ENCODE measurements at places on chromosomes 1 and 21.

DNA sequence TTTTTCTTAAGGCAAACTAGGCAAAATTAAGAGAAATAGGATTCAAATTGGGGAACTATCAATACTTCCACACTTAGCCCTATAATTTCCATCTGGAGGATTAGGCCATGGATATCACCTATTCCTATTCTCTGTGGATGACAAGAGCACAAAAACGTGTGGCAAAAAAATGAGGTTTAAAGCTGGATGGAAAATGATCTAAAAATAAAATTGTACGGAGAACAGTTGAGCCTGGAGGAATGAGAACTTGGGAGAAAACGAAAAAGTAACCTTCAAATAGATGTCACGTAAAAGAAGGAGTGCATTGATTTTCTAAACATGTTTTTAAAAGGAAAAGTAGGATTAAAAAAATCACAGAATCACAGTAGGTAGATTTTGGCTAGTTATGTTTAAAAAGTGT, 55.7 kb downstream of the RGS4 start:
- no peak for DNase-seq

DNA sequence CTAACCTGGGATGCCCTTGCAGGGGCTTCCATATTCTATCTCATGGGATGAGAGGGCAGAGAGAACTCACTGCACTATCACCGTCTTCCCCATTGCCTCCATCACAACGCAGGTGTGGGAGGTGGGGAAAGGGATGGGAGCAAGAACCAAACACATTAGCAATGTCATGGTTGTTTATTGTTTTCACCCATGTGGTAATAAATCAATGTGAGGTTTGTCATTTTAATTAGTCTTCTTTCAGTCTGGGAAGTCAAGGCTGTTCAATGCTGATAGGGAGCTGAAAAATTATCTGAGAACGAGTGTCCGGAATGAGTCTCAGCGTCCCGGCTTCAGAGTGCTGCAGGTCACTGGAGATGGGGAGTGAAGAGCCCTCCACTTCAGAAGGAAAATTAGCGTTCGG, 268.5 kb downstream of the DUSP10 start:
- DNase-seq = no peak

DNA sequence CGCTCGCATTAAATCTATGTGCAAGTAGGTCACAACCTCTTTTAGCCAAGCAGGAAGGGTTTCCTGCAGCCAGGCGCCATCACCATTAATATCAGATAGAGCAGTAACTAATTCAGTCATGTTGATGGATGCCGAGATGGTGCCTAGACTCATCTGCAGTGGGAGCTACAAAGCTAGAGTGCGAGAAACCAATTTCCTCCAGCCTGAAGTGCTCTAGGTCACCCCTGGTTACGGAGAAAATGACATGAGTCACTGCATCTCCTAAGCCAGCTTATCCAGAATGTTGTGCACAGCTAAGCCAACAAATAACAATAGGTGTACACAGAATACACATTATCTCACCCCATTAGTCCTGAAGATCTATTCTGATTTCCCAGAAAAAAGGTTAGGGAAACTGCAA, 36.0 kb downstream of the OVAAL start:
- no peak for DNase-seq

GRCh38 chr21:14713109-14713508, 167.0 kb upstream of the SAMSN1 start:
- DNase-seq = no peak

DNA sequence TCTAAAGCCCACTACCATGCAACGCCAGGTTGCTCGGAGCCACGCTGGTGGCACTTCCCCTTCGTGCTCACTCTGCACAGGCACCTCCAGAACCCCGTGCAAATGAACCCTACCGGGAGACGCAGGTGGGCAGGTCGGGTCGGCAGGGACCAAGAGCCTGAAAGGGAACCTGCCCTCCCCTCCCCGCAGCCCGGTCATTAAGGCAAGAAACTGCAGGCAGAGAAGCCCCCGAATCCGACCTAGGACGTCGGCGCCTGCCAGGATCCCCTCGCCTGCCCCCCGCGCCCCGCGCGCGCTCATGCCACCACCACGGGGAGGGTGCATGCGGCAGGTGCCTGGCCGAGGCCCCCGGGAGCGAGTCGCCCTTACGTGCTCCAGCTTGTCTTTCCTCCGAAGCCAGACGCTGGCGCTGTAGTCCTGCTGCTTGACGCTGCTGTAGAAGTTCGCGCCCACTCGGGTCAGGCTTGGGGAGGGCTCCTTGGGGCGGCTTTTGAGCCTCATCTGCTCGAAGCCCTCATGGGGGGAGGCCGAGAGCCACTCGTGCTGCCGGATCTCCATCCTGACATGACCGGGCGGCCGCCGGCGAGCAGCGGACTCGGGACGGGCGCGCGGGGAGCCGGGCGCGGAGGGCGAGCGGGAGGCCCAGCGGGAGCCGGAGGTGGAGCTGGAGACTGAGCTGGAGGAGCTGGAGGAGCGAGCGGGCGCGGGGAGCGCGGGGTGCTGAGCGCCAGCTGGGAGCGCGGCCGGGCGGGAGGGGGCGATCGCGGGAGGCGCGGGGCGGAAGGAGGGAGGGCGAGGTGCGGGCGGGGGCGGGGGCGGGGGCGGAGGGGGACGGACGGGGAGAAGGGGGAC, 552 bp downstream of the PLD5 start:
- no peak for DNase-seq

DNA sequence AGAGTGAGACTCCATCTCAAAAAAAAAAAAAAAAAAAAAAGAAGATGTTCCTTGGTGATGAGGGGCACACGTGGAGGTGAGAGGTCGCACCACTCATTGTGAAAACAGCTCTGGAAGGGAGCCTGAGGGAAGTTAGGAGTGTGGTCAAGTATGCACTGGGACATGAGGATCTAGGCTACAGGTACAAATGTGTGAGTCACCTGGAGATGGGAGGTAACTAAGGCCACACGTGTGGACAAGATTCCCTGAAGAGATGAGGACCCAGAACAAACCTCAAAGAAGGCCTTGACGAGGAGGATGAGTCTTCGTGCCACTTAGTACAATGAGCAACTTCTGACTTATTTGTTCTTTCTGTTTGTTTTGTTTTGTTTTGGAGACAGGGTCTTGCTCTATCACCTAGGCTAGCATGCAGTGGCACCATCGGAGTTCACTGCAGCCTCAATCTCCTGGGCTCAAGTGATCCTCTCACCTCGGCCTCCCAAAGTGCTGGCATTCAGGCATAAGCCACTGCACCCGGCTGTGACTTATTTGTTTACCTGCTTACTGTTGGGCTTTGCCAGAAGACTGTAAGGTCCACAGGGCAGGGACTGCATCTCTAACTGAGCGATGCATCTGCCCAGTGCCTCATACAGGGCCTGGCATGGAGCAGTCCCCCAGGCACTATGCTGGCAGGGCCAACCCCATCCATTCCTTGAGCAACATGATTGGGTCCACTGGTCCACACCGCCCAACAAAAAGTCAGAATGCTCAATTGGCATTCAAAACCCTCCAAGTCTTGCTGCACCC, 6.4 kb downstream of the ASAP3 start:
- no peak for DNase-seq

GRCh38 chr1:10901891-10902805, 105.7 kb upstream of the CASZ1 start:
- no peak for DNase-seq

DNA sequence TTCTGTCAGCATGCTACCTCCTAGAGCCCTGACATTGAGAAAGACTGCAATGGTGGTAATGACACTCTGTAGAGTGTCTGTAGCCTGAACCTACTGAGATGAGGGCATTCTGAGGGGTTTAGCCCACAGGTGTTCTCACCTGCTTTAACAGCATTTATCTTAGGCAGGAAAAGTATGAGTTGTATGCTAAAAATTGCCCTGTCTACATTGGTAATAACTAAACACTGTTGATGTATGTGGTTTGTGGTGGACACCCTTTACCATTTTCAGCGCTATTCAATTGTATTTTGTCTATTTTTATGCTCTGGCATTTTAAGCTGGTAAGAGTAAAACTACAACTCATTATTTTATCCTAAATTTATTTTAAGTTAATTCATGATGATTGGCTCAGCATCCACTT, 10.0 kb downstream of the PYHIN1 start:
- DNase-seq = no peak

- no peak for DNase-seq
Measured at GRCh38 chr1:50231209-50231608, 122.5 kb downstream of the ELAVL4 start.

DNA sequence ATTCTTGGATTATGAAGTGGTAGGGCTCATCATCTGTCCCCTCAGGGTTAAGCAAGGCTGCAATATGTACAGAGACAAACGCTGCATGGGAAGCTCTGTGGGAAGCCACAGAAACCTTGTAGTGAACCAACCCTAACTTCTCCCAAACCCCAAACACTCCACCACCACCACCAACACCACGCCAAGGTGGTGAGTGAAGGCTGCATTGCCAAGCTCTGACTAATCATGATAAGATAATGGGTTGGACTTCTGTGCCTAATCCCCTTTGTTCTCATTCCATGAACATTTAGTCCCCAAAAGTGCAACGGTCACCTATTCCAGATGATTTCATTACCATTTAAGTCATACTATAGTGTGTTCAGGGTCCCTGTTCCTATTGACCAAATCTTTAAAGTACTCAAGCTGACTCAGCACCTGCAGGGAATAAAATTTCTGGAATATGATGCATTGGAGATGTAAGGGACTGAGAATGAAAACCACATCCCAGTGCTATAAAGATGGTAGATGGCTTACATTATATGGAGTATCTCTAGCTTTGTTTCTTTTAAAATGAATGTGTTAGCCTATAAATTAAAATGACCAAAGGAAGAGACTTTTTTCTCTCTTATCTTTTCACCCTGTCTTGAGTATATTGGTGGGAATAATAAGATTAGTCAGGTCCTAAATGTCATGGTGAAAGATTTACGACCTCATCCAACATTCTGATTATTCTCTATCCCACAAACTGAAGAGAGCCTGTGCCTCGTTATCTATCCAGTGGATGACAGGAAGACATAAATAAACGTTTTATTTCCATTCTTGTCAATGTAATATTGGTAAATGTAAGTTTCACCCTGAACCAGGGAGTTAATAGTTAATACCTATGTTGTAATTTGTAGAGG, 22.6 kb upstream of the PLD5 start:
- no peak for DNase-seq

- no peak for DNase-seq
Measured at GRCh38 chr21:16522548-16522947, 792.8 kb downstream of the USP25 start.

- no peak for DNase-seq
Measured at GRCh38 chr1:96730574-96731298, 9.2 kb downstream of the PTBP2 start.

GRCh38 chr1:13642306-13643004, 57.5 kb upstream of the PRDM2 start:
- no peak for DNase-seq

DNA sequence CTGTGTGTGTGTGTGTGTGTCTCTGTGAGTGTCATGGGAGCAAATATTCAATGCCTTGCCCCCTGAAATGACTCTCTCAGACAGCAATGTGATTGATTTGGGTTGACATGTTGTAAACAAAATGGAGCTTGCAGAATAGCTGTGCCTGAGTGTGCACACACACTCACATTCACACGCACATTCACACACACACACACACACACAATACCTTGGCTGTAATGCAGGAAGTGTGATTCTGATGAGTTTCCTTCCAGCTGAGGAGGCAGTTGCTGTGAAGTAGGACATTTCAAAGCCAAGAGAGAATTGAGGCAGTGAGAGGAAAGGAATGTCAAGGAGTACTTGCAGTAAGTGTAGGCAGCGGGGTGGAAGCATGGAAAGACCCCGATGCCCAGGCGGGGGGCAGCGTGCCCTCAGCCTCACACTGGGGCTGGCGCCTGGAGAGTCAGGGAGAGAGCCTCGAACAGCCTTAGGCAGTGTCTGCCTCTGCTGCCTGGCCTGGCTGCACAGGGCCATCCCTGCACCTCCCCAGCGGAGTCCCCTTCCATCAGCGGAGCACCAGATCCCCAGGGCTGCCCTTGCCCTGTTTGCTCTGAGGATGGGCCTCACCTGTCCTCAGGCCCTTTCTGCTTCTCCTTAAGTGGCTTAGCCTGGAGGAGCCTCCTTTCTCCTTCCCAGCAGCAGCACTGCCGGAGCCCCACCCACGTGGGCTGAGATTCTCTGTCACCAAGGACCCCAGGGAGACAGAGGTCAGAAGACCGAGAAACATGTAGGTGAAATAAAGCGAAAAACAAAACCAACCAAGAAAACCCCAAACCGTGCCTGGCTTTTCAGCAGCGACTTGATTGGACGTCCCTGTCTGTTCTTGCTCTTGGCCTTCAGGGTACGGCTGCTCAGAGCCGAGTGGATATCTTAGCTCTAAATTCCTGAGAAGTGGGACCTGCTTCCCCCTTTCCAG, 9.2 kb downstream of the VASH2 start:
- DNase-seq = no peak

DNA sequence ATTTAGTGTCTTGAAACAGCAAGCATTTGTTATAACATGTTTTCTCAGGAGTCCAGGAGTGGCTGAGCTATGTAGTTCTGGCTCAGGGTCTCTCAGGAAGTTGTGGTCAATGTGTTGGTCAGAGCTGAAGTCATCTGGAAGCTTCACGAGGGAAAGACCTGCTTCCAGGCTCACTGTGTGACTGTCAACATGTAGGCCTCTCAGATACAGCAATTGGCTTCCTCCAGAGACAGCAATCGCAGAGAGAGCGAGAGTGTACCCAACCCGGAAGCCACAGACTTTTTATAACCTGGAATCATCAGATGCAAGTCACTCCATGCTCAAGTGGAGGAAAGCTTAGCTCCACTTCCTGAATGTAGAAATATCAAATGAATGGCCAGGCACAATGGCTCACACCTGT, 40.9 kb downstream of the TNFRSF9 start:
- DNase-seq = no peak

DNA sequence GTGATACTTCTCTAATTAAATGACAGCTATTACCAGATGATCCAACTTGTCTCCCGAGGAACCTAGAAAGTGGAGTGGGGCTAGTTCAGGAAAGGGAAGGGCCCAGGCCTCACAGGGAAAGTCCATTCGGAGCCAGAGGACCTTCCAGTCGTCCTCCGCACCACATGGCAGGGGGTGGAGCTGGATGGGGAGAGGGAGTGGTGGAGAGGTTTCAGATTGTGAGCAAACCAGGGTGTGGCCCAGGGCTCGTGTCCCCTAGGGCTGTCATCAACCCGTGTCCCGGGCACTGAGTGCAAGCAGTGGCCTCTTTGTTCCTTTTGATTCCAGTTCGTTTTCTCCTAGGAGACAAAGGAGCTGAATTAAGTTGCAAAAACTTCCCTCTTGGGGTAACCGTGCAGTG, 114.9 kb downstream of the HUNK start:
- DNase-seq = no peak
